ENCODE measurements at places on chromosomes 12 and 14. TPM values are rescaled to one million over a fixed set of nuclear protein-coding genes. Genes with fewer than 3 reads are reported as not detected.

TNS2 gene
- total RNA-seq: 122 TPM

AQP6 gene
- not detected for total RNA-seq

ADAMTS20 gene
- not detected for total RNA-seq

DNA sequence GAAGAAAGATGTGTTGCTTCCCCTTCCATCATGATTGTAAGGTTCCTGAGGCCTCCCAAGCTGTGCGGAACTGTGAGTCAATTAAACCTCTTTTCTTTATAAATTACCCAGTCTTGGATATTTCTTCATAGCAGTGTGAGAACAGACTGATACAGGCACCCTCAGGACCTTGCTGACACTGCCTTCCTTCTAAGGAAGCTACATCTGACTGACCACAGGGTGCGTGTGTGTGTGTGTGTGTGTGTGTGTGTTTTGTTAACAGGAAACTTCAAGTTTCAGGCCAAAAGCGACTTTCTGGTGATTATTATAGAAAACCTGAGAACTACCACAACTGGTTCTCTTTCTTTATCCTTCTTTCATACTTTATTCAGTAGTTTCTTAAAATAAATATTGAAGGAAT, 149.0 kb downstream of the CAPZA3 start:
- no peak for DNase-seq

GRCh38 chr14:73234029-73234428, 3.3 kb upstream of the PAPLN start:
- DNase-seq: no peak

Data from suprapubic skin (tissue), 4 donors.